ENCODE measurements at places on chromosomes 3 and 15.

GRCh38 chr3:116247605-116248004, 197.7 kb downstream of the LSAMP start:
- no peak for DNase-seq

GRCh38 chr3:73552700-73553099, 72.0 kb downstream of the PDZRN3 start:
- no peak for DNase-seq

GRCh38 chr15:80019168-80019745, 40.2 kb upstream of the ZFAND6 start:
- DNase-seq, result no peak

GRCh38 chr3:792630-793029, 300.2 kb upstream of the CNTN6 start:
- DNase-seq, result no peak

DNA sequence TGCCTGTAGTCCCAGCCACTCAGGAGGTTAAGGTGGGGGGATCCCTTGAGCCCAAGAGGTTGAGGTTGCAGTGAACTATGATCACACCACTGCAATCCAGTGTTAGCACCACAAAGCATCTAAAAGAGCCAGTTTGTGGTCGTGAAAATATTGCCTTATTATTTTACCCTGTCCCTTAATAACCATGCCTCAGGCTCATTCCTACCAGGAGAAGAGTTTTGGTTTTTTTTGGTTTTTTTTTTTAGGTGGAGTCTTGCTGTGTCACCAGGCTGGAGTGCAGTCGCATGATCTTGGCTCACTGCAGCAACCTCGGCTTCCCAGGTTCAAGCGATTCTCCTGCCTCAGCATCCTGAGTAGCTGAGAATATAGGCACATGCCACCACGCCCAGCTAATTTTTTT, 17.9 kb upstream of the AVEN start:
- DNase-seq, result no peak

- DNase-seq, result no peak
These were observed 236.9 kb downstream of the THSD4 start for GRCh38 chr15:71352125-71352524.

GRCh38 chr15:101329309-101329863, 34.3 kb upstream of the SNRPA1 start:
- no peak for DNase-seq

- DNase-seq, result no peak
These were observed 181.0 kb upstream of the RASGRP1 start for GRCh38 chr15:38745626-38746025.

DNA sequence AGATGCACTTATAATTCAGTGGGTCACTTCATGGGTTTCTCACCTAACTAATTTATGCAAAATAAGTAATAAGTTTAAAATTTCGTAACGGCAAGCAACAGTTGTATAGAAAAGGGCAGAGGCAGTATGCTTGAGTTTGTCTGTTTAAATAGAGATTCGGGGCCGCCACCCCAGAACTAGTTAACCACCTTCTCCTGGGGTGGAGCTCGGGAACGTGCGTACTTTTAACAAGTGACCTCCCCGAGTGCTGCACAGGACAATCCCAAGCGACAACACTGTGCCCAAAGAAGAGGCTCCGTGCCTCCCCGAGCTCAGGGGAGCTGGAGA, 439 bp downstream of the SSR3 start:
- DNase-seq, result no peak

DNA sequence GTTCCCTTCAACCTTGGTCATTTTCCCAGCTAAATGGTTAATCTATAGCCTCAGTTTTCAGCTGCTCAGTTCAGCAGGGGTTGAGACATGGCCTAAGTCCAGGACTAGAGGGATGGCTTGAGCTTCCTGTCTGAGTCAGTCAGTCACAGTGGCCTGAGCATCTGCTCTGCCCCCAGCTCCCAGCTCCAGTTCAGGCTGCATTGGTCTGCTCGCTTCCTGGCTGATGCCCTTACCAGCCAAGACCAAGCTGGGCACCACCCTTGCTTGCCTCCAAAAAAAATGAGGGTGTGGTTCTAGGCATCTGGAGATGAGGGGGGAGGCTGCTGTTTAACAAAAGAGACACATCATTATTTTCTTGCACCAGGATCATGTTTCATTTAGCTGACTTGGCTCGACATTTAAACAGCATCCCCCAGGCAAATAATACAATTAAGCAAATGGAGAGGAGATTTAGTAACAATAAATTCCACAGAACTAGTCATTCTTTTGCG, 70.7 kb downstream of the WNT5A start:
- DNase-seq, result no peak

DNA sequence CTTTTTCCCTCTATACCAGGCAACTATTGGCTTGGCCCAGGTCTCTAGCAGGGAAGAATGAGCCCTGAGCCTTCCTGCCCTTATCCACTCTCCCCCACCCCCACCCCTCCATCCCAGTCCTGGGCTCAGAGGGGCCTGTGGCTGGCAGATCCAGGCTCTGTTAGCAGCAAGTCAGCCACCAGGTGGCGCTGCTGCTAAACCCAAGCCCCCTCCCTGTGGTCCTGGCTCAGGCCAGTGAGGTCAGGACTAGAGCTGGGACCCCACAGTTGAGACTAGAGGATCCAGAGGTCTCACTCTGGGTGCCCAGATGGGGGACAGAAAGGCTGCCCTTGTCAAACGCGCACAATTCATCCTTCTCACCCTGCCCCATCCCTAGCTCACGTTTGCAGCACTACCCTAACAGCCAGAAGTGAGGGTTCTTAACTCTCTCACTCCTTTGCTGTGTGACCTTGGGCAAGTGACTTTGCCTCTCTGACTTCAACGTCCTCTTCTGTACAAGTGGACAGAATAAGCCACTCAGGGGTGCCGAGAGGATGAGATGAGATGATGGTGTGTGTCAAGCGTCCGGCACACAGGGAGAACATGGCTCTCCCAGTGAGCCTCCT, 46.8 kb upstream of the SLC6A1 start:
- no peak for DNase-seq

GRCh38 chr15:98561169-98561941, 87.0 kb upstream of the IGF1R start:
- no peak for DNase-seq

- DNase-seq, result no peak
These were observed 44.7 kb downstream of the FAM43A start for GRCh38 chr3:194730365-194730764.

DNA sequence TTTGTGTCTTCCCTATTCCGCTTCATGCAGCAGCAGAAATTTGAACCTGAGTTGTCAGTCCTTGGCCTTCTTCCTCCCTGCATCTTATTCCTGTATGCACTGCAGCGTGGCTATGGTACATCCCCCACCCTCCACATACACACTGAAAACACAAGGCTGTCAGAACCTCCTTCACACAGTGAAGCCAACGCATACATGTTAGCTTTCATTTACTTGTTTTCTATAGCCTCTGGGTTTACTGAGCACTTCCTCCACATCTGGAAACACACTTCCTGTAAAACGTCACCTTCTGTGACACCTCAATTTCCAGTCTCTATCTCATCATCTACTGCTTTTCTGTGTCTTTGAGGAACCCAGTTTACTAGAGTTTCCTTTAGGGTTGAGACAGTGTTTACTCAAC, 47.0 kb downstream of the SUSD5 start:
- DNase-seq, result no peak

DNA sequence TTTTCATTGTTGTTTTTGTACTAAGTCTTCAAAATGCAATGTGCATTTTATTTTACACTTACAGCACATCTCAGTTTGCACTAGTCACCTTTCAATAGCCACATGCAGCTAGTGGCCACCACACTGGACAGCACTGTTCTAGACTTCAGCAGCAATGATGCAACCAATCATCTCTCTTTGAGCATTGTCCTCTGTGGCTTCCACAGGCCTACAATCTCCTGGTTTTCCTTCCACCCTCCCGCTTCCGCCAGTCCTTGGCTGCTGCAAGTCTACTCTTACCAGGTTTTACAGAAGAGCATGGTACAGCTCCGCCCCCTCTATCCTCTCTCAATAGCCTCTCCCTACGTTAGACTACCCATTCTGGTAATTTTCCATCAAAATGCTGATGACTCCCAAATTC, 25.1 kb upstream of the FSIP1 start:
- DNase-seq, result no peak

GRCh38 chr15:48112242-48112641, 8.5 kb upstream of the SLC24A5 start:
- DNase-seq, result no peak

DNA sequence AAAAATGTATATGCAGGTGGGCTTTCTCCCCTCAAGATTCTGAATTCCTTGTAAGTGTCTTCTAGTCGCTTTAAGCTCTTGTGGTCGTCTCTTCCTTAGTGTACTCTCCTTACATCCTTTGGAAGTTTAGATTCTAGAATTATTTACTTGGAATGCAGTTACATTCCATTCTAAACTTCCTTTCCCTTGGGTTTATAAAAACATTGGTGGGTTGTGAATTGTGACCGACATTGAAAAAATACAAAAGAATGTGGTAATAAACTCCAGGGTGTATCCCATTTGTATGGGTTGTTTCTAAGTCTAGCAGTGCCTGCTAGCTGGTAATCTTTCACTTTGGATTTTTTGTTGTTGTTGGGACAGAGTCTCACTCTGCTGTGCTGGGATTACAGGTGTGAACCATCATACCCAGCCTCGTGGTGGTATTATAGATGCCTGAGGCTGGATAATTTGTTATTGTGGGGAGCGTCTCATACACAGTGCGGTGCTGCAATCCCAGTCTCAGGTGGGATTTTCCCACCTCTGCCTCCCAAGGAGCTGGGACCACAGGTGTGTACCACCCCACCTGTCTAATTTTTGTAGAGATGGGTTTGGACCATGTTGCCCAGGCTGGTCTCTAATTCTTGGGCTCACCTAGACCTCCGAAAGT, 9.1 kb downstream of the CHD2 start:
- no peak for DNase-seq

DNA sequence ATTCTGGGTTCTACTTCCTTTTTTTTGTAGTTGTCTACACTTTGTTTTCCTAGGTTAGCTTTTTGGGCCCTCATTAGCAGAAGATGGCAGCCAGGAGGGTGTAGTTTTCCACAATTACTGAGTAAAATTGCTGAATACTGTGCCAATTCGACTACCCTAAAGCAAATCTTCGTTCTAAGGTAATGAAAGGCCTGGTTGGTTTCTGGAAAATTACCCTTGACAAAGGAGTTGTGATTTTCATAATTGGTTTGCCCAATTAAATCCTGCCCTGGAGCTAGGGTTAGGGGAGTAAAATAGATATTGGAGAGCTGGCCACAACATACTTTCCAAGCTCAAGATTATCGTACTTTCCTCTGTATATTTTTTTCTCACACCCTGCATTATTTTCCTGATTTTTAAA, 293.0 kb downstream of the OXSM start:
- no peak for DNase-seq

DNA sequence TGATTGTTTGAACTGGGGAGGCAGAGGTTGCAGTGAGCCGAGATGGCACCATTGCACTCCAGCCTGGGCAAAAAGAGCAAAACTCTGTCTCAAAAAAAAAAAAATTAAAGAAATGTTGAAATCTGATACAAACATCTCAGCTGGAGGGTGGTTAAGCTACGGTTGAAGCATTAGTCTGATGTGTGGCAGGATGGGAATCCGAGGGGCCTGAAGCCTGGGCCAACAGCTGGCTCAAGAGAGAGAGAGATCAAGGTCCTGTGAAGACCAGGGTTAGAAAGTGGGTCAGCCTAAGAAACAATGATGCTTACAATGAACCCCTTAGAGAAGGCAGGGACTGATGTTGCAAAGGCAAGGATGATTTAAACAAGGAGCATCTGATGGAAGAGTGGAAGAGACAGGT, 69.8 kb downstream of the CD200R1L start:
- DNase-seq, result no peak

GRCh38 chr15:63109920-63110319, 11.7 kb upstream of the LACTB start:
- DNase-seq, result no peak

GRCh38 chr3:13588221-13588701, 39.3 kb downstream of the FBLN2 start:
- DNase-seq, result no peak

DNA sequence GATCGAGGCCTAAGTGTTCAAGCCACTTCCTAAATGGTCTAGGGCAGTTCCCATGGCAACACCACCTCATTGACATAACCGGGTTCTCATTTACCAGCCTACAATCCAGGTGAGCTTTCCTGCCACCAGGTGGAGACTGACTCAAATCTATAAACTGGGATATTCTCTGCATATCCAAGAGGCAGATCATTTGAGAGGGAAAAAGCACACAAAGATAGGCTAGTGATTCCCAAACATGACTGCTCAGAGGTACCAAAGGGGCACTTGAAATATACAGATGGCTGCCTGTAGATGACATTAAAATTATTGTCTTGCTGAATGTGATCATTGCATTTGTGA, 141.3 kb upstream of the PROK2 start:
- no peak for DNase-seq

- no peak for DNase-seq
These were observed 268.7 kb downstream of the BBX start for GRCh38 chr3:107791450-107791849.

DNA sequence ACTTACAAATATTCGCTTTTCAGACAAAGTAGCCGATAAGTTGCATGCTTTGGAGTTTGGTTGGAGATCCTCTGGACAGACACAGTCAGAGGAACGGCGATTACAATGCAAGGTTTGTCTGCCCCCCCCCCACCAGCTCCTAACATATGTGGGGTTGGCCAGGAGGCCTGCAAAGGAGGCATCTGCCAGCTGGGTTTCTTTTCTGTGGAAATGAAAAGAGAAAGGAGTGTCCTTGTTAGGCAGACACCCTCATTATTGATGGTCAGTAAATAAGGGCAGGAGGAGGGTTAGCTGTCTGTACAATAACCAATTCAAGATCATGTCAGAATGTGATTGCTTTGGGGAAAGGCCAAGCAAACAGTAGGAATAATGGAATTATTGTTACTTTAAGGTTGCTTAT, 49.1 kb downstream of the TLNRD1 start:
- DNase-seq, result no peak

GRCh38 chr3:83706669-83707068, 1252.1 kb upstream of the CADM2 start:
- DNase-seq, result no peak

- DNase-seq, result no peak
These were observed 33.7 kb downstream of the FBLN2 start for GRCh38 chr3:13582366-13583250.

GRCh38 chr3:39962581-39962980, 153.2 kb downstream of the MYRIP start:
- no peak for DNase-seq

DNA sequence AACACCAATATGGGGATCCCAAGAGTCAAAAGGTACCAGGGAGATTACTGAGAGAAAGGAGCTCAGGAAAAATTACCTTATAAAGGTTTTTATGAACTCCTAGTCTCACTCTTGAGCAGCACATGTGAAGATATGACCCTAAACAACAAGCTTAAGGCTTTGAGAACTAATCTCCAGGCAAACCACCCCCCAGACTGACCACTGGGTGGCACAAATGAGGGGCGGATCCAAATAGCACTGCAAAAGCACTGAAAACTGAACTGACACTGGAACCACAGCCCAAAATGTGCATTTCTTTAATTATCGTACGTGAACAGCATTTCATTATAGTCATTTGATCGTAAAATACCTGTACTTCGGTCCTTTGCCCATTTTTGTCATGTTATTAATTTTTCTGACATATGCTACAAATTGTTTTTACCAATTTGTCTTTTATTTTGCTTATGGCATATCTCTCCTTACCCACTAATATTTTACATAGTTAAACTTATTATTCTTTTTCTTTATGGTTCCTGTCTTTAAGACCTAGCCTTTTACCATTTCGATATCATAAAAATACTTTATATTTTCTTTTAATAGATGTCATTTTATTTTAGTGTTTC, 31.5 kb upstream of the TFDP2 start:
- DNase-seq, result no peak
